ENCODE measurements at places on chromosomes 6 and 20.

DNA sequence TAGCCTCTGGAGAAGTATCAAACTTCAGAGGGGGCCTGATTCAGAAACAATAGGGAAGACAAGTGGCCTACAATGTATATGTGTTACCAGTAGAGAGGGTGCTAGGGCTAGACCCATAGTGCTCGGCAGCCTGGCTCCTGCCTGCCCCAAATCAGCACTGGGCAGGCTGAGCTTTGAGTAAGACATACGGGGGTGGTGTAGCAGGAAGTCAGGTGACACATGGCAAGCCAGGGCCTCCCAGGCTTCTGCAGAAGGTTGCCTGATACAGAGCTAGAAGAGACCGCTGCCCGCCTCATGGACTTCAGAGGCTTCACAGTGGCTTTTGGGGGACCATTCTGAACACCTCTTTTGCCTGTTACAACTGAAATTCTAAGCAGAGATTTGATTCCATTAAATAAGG lies 43.4 kb downstream of the RALY start:
- DNase-seq, result no peak

DNA sequence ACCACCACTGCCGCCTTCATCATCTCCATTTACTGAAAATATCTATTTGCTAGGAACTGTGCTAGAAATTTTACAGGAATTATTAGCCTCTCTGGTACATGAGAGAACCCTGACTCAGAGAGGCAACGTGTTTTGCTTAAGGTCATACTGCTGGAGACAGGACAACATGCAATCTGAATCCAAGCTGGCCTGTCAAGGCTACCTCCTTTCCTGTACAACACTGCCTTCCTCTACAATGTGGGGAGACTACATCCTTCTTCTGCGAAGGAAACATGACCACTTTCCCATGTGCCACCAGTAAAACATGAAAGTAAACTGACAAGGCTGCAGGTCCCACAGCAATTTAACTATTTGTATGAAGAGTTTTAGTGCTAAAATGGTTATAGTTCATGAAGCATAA lies 200.9 kb downstream of the BACH2 start:
- no peak for DNase-seq

DNA sequence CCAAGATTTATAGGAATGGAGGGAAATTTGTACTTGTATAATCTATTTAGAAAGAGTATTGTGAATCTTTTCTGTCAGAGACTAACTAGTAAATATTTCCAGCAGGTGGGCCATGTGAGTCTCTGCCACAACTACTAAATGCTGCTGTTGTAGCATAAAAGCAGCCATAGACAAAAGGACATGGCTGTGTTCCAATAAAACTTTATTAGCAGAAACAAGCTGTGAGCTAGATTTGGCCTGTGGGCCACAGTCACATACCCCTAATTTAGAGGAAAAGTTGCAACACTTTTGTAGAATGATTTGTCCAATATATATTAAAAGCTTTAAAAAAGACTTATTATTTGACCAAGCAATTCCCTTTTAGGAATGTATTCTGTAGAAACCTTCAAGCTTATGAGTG lies 207.2 kb downstream of the LMBRD1 start:
- no peak for DNase-seq

- no peak for DNase-seq
Observed at GRCh38 chr6:148218542-148219258, 123.9 kb upstream of the SASH1 start.

- no peak for DNase-seq
Observed at GRCh38 chr20:38894091-38894847, 31.9 kb upstream of the FAM83D start.

- no peak for DNase-seq
Observed at GRCh38 chr6:79266051-79266450, 31.6 kb upstream of the HMGN3 start.

DNA sequence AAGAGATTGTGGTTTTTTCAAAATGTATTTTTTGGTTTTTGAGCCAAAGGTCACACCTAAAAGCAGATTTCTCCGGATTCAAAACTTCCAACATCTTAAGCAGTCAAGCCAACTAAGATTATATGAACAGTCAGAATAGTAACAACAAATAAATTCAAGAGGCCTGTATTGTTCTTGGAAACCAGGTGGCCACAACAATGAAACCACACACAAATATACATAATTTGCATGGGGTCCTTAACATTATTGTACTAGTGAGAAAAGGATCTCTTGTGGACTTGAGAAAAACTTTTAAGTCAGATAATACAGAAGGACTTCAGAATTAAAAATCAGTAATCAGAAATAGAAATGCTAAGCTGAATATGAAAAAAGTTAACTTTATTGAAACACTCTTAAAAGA lies 40.6 kb downstream of the NOL7 start:
- no peak for DNase-seq
